ENCODE measurements at places on chromosomes 7 and 10.
A peak's percentile ranks its signal among the peaks of the same experiment; 100 is the strongest.

GRCh38 chr7:155234158-155234492 lies 63.6 kb upstream of the INSIG1 start:
- DNase-seq: no peak

DNA sequence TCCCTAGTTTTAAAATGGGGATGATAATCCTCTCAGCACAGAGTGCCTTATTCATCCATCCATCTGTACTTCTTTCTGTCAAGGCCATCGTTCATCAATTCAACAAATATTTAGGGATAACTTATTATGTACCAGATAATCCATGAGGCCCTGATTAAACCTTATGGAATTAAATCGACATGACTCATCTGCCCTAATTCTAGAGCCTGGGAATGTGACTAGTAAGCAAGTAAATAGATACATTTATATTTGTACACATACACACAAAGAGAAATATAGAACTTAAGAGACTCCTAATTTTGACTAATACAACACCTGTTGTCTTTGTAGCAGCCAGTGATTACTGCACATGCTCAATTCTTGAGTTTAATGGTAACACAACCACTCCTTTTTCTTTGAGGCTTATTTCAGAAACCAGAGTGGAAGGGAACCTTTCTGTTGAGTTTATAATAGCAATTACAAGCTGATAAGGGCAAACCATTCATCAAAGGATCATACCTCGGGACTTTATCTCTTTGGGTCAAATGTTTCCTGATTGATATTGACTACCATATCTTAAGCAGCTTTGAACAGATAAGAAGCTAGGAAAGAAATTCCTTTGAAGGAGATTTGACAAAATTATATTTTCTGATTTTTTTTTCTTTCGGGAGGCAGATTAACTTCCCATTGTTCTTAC lies 122.7 kb downstream of the ARID5B start:
- no peak for DNase-seq

- no peak for DNase-seq
Measured at GRCh38 chr10:1301143-1301542, 245.0 kb downstream of the WDR37 start.

- no peak for DNase-seq
Measured at GRCh38 chr10:70589762-70590654, 12.5 kb downstream of the PRF1 start.

- DNase-seq: peak; percentile 12
Measured at GRCh38 chr7:27972276-27972675, 208.3 kb downstream of the JAZF1 start.

- DNase-seq: no peak
Measured at GRCh38 chr10:127610816-127611215, 61.7 kb downstream of the NPS start.

DNA sequence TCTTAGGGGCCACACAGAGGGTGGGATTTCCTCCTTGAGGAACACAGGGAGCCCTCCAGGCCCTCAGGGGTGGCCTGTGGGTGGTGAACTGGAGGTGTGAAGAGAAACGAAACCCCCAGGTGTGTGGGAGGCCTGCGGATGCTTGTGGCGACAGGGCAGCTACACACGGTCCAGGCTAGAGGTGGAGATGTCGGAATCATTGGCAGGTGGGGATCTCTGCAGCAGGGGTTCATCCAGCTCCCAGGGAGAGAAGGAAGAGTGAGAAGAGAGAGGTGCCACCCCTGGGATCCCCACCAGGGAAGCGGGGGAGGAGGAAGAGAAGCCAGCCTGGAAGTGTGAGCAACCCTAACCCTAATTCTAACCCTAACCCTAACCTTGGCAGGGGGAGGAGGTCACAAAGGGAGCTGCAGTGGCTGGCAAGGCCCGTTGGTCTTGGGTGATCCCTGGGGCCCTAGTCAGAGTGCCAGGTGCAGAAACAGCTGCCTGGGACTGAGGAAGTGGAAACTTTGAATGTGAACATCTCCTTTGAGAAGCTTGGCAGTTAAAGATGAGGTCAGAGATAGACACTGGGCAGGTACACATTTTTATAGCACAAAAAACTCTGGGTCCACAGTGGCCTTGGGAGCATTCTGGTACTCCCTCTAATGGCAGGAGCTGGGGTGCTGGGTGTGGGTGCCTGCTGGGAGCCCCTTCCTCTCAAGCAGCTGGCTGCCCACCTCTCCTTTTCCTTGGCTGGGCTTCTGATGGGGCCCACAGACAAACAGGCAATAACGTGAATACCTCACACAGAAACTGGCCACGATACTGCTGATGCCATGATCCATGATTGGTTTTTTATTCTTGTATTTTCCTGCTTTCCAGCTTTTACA lies 6.8 kb upstream of the AEBP1 start:
- no peak for DNase-seq

- peak; percentile 67 for DNase-seq
Measured at GRCh38 chr10:7192831-7193361, 217.9 kb downstream of the SFMBT2 start.

DNA sequence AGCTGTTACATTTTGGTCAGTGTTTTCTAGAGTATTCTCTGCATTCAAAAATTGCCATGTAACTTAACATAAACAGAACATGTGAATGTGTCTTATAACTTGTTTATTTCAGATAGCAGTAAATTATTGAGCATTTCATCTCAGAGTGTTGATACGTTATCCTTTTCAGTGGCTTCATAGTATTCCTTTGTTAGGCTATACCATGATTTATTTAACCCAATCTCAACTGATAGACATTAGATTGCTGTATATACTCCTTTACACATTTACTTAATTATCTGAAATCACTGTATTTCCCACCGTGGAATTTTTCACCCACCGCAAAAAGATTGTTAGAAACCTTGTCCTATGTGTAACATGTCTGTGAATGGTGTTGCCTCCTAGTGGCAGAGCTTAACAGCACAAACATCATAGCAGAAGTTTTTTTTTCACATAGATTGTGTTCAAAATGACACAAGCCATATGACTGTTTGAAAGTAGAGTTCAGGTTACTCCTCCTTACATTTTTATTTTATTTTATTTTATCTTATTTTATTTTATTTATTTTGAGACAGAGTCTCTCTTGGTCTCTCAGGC lies 21.4 kb downstream of the SLF2 start:
- DNase-seq: no peak

DNA sequence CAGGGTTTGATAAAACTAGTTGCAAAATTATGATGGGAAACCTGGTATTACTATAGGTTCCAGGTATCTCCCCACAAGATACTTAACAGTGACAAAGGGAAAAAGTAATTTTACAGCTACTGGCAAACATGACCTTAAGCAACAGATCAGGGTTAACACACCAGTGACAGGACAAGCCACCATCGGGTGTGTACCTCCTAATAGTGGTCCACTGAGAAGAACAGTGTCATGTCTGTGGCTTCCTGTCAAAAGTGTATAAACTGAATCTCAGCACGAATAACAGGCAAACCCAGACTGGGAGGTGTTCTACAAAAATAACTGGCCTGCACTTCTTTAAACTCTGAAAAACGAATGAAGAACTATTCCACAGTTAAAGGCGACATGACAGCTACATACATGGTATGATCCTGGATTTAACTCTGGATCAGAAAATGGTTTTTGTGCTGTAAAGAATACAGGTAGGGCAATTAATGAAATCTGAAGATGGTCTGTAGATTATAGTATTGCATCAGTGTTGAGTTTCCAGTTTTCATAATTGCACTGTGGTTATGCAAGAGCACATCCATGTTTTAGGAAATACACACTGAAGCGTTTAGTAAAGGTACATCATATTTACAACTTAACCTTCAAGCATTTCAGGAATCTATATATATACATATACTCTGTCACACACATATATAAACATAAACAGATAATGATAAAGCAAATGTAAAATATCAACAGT lies 32.0 kb upstream of the ARMS2 start:
- no peak for DNase-seq

GRCh38 chr10:97608991-97609561 lies 19.6 kb downstream of the C10orf62 start:
- no peak for DNase-seq

DNA sequence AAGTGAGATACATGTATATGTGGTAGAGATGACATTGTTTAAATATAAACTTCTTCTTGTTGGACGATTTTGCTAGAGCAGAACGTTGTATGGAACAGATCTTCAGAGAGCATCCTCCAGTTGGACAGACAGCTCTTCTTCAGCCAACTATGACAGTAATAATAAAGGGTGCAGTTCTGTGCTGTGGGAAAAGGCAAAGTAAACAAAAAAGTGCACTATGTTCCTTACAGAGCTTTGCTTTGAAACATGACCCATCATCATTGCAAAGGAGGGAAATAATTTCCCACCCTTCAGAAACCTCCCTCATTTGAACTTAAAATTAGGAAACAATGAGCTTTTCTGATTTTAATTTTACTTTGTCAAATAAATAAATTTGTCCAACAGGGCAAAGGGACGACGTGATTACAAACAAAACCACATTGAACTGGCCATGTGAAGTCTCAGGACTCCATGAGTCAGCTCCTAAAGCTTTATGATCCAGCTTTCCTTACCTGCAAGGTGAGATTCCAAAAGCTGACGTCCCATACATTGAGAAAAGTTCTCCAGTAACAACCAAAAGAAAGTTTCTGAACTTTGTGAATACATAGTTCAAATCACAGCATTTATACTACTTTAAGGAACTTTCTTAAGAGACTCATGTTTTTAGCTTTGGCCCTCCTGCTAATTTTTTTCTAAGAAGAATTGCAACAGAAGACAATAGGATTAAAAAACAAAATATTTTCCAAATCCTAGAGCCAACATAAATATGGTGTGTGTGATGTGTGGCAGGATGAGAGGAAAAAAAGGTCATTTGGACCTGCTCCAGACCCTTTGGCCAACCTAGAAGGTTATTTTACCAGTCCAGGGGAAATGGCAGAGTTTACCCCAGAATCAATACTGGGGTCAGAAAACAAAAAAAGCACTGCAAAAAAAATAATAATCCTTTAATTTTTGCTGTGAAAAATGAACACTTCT lies 565.4 kb upstream of the NRP1 start:
- no peak for DNase-seq

- no peak for DNase-seq
Measured at GRCh38 chr7:7746458-7746857, 28.1 kb upstream of the RPA3 start.

DNA sequence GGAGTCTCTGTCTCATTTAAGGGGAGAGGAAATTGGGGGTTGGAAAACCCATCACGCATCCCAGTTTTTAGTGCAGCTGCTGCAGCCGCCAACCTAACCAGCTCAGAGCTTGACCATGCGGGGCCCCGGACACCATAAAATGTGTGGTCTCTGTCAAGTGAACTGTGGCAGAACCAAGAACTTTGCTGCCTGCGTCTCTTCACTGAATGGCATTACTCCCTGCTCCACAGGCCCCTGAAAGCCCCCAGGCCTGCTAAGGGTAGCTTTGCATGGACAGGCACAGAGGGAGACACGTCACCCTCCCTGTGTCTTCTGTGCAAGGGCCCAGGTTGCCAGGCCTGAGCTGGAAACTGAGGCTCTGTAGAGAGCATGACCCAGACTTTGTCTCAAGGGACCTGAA lies 144.6 kb upstream of the GPR26 start:
- no peak for DNase-seq

GRCh38 chr7:5780801-5781496 lies 514 bp downstream of the RNF216 start:
- peak; percentile 38 for DNase-seq

- DNase-seq: no peak
Measured at GRCh38 chr10:23035569-23035968, 59.8 kb upstream of the MSRB2 start.

- DNase-seq: no peak
Measured at GRCh38 chr10:119282446-119282845, 75.1 kb downstream of the GRK5 start.

- no peak for DNase-seq
Measured at GRCh38 chr10:113128450-113129070, 178.5 kb downstream of the TCF7L2 start.

- DNase-seq: no peak
Measured at GRCh38 chr7:23276376-23276775, 22.8 kb upstream of the MALSU1 start.

GRCh38 chr10:93420091-93420490 lies 62.0 kb downstream of the MYOF start:
- no peak for DNase-seq

- no peak for DNase-seq
Measured at GRCh38 chr7:137360087-137360679, 16.6 kb upstream of the PTN start.

DNA sequence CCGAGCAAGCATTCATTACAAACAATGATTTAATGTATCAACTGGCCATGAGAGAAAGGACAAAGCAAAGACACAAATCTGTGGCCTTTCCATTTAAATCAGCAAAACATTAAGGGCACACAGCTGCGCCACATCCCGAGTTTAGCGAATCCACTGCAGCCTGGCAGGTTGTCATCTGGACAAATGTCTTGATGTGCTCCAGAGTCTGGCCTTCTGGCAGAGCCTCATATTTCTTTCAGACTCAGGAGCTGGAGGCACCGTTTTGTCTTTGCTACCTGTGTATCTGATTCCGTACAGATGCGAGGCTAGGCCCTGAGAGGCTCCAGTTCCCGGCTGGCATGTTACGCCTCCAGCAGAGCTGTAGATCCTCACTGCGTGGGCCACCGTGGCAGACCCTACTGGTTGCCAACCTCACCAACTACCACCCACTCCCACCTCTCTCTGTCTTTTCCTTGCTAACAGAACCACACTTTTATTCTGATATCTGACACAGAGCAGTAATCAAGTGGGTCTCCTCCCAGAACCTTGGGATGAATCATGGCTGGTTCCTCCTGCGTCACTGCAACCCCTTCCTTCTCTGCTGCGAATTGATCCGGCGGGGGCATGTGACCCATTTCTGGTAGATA lies 40.9 kb upstream of the EFCAB10 start:
- no peak for DNase-seq

DNA sequence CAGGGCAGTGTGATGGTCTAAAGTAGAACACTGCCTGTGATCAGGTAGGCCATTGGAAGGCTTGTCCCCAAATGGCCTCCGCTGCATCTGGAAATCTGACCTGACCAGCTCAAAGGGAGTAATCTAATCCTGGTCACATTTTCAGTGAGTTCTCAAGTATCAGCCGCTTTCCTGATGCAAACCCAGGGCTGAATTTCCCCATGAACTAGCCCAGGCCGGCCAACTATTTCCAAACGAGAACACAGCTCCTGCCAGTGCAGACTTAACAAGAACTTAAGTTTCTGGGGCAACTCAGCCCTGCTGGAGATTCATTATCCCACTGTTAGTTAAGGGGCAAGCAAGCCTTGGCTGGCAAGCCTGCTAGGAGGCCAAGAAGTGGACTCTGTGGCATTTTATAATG lies 59.6 kb upstream of the FAM180A start:
- DNase-seq: no peak

DNA sequence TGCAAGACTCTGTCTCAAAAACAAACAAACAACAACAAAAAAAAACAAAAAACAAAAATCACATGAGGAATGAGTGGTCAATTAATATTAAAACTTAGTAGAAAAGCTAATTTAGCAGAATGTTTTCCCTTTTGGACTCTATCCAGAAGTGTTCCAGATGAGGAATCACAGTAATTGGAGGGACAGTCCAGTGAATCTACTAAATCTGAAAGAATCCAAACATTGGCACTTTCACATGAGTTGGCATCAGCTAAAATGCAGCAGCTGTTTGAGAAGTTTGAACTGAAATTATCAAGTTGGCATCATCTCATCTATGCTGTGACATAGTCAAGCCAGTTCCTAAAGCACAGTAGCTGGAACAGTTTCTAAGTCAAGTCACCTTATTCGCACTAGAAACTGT lies 367.8 kb downstream of the PPP1R3A start:
- no peak for DNase-seq
